ENCODE measurements at places on chromosomes 11 and 22.

GRCh38 chr11:120130991-120131760 lies 6.7 kb downstream of the TRIM29 start:
- no peak for DNase-seq

DNA sequence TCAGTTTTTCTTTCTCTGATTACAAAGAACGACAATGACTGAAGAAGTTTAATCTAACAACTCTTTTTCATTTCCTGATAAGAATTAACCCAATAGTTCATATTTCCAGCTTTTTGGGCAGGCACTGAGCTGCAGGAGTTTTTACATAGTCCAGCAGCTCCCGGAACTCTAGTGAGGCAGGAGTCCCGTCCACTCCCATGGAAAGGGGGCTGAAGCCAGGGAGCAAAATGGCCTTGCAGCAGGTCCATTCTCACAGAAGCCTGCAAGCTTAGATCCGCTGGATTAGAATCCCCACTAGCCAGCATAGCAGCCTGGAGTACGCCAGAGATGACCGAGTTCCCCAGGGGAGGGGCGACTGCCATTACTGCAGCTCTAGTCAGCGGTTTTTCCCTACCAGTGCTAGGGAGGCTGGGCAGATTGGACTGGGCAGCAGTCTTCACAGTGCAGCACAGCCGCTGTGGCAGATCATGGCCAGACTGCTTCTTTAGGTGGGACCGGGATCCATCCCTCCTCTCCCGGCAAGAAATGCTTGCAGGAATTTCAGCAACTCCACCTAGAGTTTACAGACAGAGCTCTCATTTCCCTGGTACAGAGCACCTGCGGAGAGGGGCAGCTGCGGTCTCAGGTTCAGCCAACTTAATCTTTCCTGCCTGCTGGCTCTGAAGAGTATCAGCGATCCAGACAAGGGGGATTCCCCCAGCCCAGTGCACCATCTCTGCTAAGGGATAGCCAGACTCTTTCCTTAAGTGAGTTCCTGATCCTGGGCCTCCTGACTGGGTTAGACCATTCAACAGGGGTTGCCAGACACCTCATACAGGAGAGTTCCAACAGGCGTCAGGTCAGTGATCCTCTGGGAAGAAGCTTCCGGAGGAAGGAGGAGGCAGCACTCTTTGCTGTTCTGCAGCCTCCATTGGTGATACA lies 742 bp upstream of the CASP4 start:
- DNase-seq: no peak

DNA sequence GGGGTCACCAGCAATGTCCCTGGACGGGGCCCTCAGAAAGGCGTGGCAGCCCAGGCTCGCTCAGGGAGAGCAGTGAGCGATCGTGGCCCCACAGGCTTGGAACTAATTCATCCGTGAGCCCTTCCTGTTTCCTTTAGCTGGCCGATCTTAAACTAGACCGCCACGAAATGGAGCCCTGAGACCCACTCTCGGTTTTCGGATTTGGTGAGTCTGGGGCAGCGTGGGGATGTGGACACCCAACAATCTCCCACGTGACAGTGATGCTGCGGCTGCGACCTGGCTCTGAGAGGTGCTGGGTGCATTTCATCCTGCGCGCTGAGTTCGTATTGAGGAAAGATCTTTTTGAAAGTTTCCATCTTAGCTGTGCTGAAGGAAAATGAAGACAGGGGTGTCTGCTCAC lies 501.3 kb upstream of the B3GAT1 start:
- no peak for DNase-seq

- DNase-seq: peak; percentile 92
These were observed 37.6 kb downstream of the ATXN10 start for GRCh38 chr22:45709060-45709739.

GRCh38 chr22:26887456-26887855 lies 230.1 kb downstream of the MIAT start:
- peak; percentile 17 for DNase-seq
